Thyroid gland (tissue), 4 donors: ENCODE measurements at places on chromosomes 1 and 21. TPM values are rescaled to one million over a fixed set of nuclear protein-coding genes. Genes with fewer than 3 reads are reported as not detected.
A peak's percentile ranks its signal among the peaks of the same experiment; 100 is the strongest.

DNA sequence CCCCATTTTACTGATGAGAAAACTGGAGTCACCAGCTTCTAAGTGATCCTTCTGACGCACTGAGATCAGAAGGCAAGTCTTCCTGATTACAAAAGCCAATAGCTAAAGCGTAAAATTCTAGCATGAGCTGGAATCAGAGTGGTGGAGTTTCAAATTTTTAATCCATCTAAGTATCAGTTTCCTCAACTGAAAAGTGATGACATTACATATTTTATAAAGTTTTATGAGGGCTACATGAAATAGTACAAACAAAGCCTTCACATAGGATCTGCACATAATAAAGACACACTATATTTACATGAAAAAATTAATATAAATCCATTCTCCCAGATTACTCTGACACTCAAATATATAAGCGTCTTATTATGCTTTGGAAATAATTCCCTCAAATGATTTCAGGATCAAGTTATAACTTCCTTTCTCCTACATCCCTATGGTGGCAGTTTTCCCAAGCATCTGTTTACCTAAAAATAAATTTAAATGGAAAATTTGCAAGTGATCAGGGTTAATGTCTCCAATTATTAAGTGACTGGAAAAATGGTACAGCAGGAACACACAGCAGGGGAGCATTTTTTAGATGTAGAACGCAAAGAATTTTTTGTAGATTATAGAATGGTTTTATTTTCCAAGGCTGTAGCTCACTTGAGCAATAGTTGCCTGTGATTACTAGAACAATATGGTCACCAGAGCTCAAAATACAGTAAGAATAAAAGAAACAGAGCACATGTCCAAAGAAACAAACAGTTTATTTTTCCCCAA lies 490.4 kb upstream of the C1orf87 start:
- H3K36me3 ChIP-seq = no peaks in the 10 kb centered on the region
- no peaks in the 10 kb centered on the region for H3K27me3 ChIP-seq
- no peak overlapping the region for H3K4me3 ChIP-seq
- no peaks in the 10 kb centered on the region for H3K4me1 ChIP-seq

DNA sequence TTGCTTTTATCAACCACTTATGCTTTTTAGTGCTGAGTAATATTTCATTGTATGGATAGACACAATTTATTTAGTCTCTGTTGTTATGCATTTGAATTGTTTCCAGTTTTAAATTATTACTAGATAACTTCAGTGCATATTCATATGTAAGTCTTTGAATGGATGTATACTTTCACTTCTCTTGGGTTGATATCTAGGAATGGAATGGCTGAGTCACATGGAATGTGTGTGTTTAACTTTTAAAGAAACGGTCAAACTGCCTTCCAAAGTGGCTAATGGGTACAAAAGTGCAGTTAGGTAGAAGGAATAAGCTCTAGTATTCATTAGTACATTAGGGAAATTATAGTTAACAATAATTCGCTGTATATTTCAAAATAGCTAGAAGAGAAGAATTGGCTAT lies 82.4 kb downstream of the NPHS2 start:
- H3K4me1 ChIP-seq = no peaks in the 10 kb centered on the region
- no peaks in the 10 kb centered on the region for H3K27me3 ChIP-seq
- no peak for DNase-seq
- H3K36me3 ChIP-seq = no peaks in the 10 kb centered on the region
- no peak overlapping the region for H3K27ac ChIP-seq

GRCh38 chr21:41894922-41895557 lies 15.9 kb upstream of the PRDM15 start:
- H3K27ac ChIP-seq = no peak overlapping the region
- peaks cover 11% of the 10 kb centered on the region for H3K4me1 ChIP-seq
- no peak overlapping the region for H3K4me3 ChIP-seq
- no peak for DNase-seq
- no peaks in the 10 kb centered on the region for H3K36me3 ChIP-seq

GRCh38 chr1:147515045-147515869 lies 26.0 kb upstream of the BCL9 start:
- H3K27me3 ChIP-seq = no peaks in the 10 kb centered on the region
- peaks cover 13% of the 10 kb centered on the region for H3K4me1 ChIP-seq
- H3K4me3 ChIP-seq = no peak overlapping the region
- H3K36me3 ChIP-seq = no peaks in the 10 kb centered on the region
- peak; percentile 35 for DNase-seq

- H3K4me3 ChIP-seq = no peak overlapping the region
- no peaks in the 10 kb centered on the region for H3K27me3 ChIP-seq
- no peak for DNase-seq
Measured at GRCh38 chr1:203671047-203671446, 44.4 kb downstream of the ATP2B4 start.

DNA sequence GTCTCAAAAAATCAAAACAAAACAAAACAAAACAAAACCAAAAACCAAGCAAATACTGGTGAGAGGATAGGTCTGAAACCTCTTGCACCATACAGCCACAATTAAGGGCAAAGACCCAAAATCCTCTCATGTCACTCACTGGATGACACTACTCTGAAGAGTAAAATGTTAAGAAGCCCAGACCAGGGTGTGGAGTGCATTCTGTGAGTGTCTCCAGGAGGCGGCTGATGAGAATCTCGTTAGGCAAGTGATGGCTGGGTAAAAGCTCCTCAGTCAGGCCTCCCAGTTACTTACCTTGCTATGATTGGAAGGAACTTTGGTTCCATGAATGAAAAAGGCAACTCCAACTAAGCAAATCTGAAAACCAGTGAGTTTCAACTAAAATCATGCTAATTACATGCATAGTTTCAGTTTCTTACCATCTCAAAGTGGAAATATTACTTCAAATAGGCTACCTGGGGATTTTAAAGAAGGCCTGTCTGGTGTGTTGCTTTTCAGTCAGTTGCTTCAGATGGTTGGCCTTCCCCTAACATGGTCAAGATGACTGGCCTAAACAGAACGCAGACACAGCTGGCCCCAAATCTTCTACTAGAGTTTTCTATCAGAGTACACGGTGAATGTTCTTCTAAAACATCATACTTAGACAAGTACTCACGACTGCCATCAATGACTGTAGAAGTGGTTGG lies 95.1 kb downstream of the KIAA0319L start:
- H3K27me3 ChIP-seq = no peaks in the 10 kb centered on the region
- no peak overlapping the region for H3K4me3 ChIP-seq
- DNase-seq = no peak
- peaks cover 21% of the 10 kb centered on the region for H3K36me3 ChIP-seq
- no peak overlapping the region for H3K27ac ChIP-seq

GRCh38 chr1:107132195-107132594 lies 8.6 kb upstream of the NTNG1 start:
- DNase-seq = no peak
- no peaks in the 10 kb centered on the region for H3K27me3 ChIP-seq
- no peak overlapping the region for H3K4me3 ChIP-seq
- H3K36me3 ChIP-seq = no peaks in the 10 kb centered on the region
- H3K27ac ChIP-seq = no peak overlapping the region
- no peaks in the 10 kb centered on the region for H3K4me1 ChIP-seq

GRCh38 chr1:14836426-14837140 lies 238.1 kb downstream of the KAZN start:
- no peak for DNase-seq
- H3K4me1 ChIP-seq = no peaks in the 10 kb centered on the region
- no peaks in the 10 kb centered on the region for H3K36me3 ChIP-seq
- H3K4me3 ChIP-seq = no peak overlapping the region
- H3K27me3 ChIP-seq = no peaks in the 10 kb centered on the region

DNA sequence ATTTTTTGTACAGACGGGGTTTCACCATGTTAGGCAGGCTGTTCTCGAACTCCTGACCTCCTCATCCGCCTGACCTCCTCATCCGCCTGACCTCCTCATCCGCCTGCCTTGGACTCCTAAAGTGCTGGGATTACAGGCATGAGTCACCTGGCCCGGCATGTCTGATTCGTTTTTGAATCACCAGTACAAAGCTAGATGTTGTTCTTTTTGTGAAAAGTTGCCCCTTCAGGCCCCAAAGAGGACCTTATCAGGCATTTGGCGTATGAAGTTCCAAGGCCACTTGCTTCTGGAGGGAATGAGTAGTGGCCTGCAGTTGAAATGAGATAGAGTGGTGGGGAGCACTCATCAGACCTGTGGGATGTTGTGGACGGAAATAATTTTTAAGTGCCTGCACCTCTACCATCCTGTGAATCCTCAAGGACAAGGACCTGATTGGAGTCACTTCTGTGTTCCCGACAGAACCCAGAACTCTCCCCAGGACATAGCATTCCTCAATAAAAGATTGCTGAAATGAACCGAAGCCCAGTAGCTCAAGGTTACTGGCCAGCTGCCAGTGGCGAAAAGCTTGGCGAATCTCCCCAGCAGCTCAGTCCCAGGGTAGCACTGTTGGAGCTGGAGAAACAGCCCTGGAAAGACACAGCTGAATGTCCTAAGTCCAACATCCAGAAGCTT lies 50.1 kb downstream of the NDUFS5 start:
- peak; percentile 81 for DNase-seq
- no peaks in the 10 kb centered on the region for H3K4me1 ChIP-seq
- H3K27ac ChIP-seq = peak overlapping the region; percentile 42
- H3K4me3 ChIP-seq = no peak overlapping the region
- H3K27me3 ChIP-seq = no peaks in the 10 kb centered on the region

GRCh38 chr1:117930484-117930883 lies 945 bp downstream of the WDR3 start:
- no peak for DNase-seq
- H3K36me3 ChIP-seq = no peaks in the 10 kb centered on the region
- no peaks in the 10 kb centered on the region for H3K27me3 ChIP-seq
- H3K4me3 ChIP-seq = peak overlapping the region; percentile 70

DNA sequence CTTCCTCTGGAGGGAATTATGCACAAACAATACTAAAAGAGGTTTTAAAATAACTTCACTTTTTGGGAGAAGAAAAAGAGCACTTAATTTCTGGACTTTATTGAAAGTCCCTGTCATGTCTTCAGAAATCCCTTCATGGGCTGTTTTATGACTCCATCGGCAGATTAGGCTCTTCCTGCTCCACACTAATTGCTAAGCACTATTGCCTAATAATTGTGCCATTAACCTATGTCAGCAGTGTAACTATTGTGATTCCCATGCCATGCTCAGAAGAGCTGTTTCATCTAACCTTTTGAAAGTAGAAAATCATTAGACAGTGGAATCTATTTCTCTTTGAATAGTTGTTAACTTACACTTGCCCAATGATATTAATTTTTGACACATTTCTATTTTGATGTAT lies 489.3 kb upstream of the RUNX1 start:
- no peak overlapping the region for H3K27ac ChIP-seq
- no peak overlapping the region for H3K4me3 ChIP-seq
- DNase-seq = no peak

DNA sequence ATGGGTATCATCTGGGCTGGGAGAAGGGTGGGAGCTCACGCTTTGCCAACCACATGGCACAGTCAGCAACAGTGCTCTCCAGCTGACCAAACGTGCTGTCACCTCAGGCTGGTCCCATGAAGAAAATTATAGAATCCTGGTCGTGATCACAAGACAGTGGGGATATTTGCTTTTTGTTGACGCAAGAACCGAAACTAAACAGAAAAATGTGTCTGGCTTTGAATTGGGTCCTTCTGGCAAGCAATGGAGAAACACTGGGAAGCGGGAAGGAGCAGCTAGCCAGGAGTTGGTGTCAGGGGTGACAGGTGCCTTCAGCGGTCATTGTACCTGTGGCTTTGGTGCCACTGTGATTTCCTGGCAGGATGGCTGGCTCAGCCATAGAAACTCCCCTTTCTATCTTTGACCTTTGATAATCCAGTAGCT lies 304.8 kb downstream of the PAPPA2 start:
- no peak overlapping the region for H3K4me3 ChIP-seq
- H3K36me3 ChIP-seq = no peaks in the 10 kb centered on the region
- DNase-seq = no peak
- H3K27ac ChIP-seq = no peak overlapping the region
- H3K27me3 ChIP-seq = no peaks in the 10 kb centered on the region

- peak; percentile 59 for DNase-seq
- H3K4me1 ChIP-seq = peaks cover 82% of the 10 kb centered on the region
- peaks cover 49% of the 10 kb centered on the region for H3K36me3 ChIP-seq
- peak overlapping the region; percentile 83 for H3K27ac ChIP-seq
- H3K27me3 ChIP-seq = no peaks in the 10 kb centered on the region
- H3K4me3 ChIP-seq = no peak overlapping the region
Measured at GRCh38 chr1:56516539-56517252, 62.7 kb downstream of the PLPP3 start.

- no peaks in the 10 kb centered on the region for H3K36me3 ChIP-seq
- H3K27ac ChIP-seq = no peak overlapping the region
- no peak overlapping the region for H3K4me3 ChIP-seq
- no peak for DNase-seq
- H3K27me3 ChIP-seq = no peaks in the 10 kb centered on the region
Measured at GRCh38 chr1:40988280-40988679, 8.8 kb downstream of the CTPS1 start.

GRCh38 chr1:171179318-171180227 lies 5.5 kb upstream of the FMO2 start:
- DNase-seq = no peak
- no peak overlapping the region for H3K27ac ChIP-seq
- no peaks in the 10 kb centered on the region for H3K27me3 ChIP-seq
- no peaks in the 10 kb centered on the region for H3K4me1 ChIP-seq

- no peaks in the 10 kb centered on the region for H3K36me3 ChIP-seq
- peaks cover 2% of the 10 kb centered on the region for H3K4me1 ChIP-seq
- H3K27me3 ChIP-seq = no peaks in the 10 kb centered on the region
- H3K27ac ChIP-seq = no peak overlapping the region
- no peak overlapping the region for H3K4me3 ChIP-seq
Measured at GRCh38 chr1:224198572-224198971, 15.5 kb downstream of the DEGS1 start.

GRCh38 chr1:194052514-194053338 lies 866.3 kb upstream of the B3GALT2 start:
- no peaks in the 10 kb centered on the region for H3K27me3 ChIP-seq
- no peaks in the 10 kb centered on the region for H3K4me1 ChIP-seq
- H3K36me3 ChIP-seq = no peaks in the 10 kb centered on the region
- H3K27ac ChIP-seq = no peak overlapping the region
- no peak overlapping the region for H3K4me3 ChIP-seq

The VWA5B1 gene
- total RNA-seq = not detected

The SPATA21 gene
- not detected for total RNA-seq

The SHISA4 gene
- 51.8 TPM for total RNA-seq

The MRTO4 gene
- 19.5 TPM for total RNA-seq

The DNAJC6 gene
- total RNA-seq = 4.9 TPM

The SDF4 gene
- total RNA-seq = 109 TPM

The FNDC10 gene
- 9.9 TPM for total RNA-seq

The CACNA1S gene
- not detected for total RNA-seq

The OLIG1 gene
- total RNA-seq = not detected

The TAL1 gene
- 3.9 TPM for total RNA-seq

The C1orf141 gene
- not detected for total RNA-seq

The PCBP3 gene
- total RNA-seq = 0.54 TPM
